ENCODE measurements at places on chromosomes 2 and 18.

DNA sequence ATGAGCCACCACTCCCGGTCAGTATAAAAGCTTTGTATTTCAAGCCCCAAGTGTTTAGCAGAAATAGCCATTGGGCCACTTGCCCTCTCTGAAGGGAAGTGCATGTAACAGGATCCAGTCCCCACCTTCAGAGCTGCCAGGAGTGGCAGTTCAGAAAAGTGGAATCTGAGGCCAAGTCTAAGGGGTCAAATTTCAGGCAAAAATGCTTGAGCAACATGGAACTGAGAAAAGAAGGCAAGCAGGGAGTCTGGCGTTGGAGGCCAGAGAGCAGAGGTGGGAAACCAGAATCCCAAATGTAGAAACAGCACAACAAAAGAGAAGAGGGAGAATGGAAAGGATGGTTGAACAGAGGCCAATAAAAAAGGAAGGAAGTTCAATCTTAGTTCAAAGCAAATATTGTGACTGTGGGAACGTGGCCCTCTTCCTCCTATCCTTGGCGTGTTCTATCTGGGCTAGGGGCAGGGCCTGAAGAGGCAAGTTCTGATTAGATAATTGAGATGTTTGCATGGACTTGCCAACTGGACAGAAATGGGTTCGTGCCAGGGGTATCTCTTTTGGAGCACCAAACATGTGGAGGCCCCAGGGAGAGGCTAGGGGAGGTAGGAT lies 102.2 kb downstream of the AP1S3 start:
- DNase-seq, result no peak

DNA sequence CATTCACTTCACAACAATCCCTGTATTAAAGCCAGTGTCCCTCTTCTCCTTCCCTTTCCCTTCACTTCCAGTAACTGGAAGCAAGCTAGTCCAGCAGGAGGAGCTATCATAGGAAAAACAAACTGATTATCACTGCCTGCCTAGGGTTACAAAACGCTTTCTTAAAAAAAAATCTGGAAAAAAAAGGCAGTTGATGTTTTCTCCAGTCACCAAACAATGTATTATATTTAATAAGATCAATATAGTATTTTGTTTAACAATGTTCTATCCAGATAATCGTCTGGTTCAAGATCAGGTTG lies 78.8 kb upstream of the ITGB6 start:
- no peak for DNase-seq

DNA sequence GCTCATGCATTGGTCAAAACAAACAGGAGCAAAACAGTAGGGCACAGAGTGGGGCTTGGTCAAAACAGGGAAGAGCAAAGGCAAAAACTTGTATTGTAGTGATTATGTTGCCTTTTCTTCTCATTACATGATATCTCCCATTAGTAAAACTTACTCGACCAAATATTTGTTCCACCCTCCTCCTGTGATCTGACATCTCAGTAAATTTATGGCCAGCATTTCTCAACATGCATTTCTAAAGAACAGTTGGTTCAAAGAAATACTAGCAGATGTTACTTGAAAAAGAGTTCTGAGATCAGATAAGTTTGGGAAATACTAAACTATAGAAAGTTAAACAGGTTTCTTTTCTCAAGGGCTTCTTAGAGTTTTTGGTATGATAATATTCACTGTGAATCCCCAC lies 423.1 kb downstream of the FIGN start:
- no peak for DNase-seq

DNA sequence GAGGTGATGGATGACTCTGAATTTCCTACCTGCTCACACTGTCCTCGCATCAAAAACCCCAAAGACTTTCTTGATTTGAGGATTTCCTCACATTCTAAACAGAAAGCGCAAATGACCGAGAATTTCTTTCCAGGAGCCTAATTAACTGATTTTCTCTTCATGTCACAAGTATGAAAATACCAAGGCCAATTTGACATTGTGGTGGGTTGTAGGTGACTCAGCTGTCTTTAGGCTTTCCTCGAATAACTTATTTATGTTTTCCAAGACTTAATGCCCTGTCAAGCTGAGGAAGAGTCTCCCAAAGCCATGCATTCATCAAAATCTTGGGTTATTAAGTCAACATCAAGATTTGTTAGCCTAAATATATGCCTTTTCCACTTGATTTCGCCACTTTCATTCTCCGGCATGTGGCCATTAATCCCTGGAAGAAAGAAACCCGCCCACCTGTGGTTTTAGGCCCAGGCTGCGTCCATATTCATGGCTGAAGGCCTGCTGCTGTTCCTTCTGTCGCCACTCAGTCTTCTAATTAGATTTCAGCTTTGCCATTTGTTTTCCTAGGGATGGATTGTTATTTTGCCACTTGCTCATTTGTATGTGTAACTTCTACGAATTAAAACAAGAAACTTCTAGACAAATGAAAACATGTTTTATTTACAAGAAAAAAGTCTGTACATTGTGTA lies 84.9 kb downstream of the ST6GAL2 start:
- no peak for DNase-seq

- DNase-seq, result no peak
These were observed 17.4 kb downstream of the SRD5A2 start for GRCh38 chr2:31563273-31563839.

DNA sequence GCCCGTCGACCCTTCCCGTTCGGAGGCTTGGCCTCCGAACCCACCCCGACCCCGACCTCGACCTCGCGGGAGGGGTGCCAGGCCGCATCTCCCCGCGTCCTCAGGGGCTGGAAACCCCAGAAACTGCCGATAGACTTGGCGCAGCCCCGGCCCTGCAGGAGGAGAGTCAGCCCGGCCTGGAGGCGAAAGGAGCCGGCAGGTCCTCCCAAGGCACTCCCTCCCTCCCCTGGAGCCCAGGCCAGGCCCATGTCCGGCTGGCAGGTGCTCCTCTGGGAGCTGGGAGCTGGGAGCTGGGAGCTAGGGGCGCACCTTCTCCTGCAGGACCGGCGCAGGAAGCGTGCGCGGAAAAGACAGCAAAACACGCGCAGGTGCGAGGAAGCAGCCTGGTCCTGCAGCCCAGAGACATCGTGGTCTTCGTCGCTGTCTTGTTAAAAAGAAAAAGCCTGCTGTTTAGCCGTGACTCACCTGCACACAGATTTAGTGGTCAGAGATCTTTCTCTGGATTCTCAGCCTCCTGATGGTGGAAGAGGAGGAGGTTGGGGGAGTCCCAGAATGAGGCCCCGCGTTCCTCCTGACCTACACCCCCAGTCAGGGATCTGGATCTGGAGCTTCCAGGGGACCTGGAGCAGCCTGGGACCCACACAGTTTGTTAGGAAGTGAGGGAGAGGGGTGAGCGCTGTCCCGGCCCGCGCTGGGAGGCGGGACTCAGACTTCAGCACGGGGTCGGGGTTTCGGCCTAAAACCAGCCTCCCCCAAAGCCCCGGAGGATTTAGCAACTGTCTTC lies 660 bp upstream of the MBP start:
- no peak for DNase-seq

- no peak for DNase-seq
These were observed 261.7 kb upstream of the TNP1 start for GRCh38 chr2:217121565-217121964.

DNA sequence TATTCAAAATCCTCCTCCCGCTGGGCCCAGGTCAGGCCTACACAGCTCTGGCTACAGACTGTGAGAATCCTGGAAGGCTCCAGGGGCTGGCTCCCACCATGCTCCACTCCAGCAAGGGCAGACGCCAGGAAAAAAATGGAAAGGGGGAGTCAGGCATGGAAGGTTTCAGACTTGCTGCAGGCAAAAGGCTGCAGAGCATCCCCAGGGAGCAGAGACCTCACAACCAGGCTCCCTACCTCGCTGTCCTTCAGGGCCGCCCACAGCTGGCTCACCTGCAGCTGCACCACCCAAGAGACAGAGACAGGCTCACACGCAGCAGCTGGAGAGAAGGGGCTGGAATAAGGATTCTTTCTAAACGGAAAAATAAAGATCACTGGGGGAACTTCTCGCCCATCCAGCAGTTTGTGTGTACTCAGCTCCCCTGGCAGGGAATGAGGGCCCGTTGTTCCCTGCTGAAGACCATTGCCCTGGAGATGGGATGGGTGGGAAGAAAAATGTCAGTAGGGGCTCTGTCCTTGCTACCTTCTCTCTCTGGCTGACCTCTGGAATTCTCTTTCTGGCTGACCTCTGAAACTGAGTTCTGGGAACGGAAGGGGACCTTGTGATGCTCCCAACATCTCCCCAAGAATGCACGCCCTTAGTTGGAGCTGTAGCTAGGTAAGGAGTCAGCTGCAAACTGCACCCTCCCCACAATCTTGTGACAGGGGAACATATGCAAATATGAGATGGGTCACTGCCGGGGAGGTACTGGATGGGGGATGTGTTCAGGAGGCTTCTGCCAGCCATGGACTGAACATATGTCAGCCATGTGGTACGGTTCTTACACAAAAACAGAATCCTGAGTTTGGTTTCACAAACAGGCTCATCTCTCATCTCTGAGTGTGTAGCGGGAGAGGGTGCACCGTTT lies 34.5 kb downstream of the BCL2 start:
- no peak for DNase-seq

GRCh38 chr2:181858600-181858999 lies 32.9 kb upstream of the ITPRID2 start:
- no peak for DNase-seq

GRCh38 chr2:182006595-182007341 lies 21.1 kb downstream of the PPP1R1C start:
- no peak for DNase-seq

- no peak for DNase-seq
These were observed 71.5 kb upstream of the HDAC4 start for GRCh38 chr2:239472235-239472775.

GRCh38 chr2:218733171-218734021 lies 22.8 kb downstream of the TTLL4 start:
- DNase-seq, result no peak

DNA sequence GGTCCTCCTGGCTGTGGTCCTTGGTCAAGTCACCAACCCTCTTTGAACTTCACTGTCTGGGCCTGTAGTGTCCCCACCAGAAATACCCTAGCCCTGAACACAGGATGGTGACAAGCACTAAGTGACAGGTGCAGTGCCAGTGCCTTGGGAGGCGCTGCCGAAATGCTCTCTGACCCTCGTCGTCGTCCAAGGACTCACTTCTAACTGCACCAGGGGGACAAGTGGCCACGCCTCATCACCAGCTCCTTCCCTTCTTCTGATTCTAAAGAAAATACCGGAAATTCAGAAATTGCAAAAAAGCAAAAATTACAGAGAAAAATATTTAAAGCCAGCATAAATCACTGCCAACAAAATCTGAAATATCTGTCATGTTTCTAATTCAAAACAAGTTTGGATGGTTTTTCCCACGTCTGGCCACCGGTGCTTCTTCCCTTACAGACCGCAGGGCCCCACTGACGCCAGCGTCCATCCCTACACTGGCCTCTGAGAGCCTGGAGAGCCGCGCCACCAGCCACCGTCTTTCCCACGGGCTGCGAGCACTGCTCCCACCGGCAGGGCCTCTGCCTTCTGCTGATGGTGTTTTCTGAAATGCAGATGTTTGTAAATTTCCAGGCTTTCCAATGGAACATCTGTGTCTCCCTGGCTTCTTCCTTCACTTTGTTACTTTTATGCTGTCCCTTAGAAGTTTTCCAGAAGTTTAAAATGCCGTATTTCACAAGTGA lies 37.4 kb upstream of the GPC1 start:
- DNase-seq, result no peak

- no peak for DNase-seq
These were observed 193.3 kb upstream of the AGAP1 start for GRCh38 chr2:235300368-235301201.

- no peak for DNase-seq
These were observed 76.5 kb downstream of the BABAM2 start for GRCh38 chr2:27967076-27967475.

DNA sequence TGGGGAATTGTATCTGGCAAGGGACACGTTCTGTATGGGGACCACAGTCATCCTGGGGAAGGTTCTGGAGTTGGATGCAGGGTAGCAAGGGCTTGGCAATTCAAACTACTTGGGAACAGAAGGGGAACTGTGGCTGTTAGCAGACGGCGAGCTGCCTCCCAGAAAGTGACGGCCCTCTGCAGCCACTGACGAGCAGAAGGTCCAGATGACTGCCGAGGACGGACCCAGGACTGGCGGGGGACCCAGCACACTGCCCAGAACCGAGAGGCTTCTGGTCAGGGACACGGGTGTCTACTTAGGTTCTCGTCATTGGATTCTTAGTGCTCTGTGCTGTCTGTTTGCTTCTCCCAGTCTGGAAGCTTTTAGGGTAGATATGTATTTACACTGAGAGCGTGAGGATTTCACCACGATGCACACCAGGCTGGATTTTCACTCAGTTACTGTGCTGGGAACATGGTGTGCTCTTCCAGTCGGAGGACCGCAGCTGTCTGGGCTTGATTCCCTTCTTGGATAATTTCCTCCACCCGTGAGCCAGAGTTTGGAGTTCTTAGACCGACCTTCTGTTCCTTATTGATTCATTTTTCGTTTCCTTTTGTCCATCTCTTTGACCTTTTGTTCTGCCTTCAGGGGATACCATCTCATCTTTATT lies 13.4 kb downstream of the GPR35 start:
- no peak for DNase-seq

DNA sequence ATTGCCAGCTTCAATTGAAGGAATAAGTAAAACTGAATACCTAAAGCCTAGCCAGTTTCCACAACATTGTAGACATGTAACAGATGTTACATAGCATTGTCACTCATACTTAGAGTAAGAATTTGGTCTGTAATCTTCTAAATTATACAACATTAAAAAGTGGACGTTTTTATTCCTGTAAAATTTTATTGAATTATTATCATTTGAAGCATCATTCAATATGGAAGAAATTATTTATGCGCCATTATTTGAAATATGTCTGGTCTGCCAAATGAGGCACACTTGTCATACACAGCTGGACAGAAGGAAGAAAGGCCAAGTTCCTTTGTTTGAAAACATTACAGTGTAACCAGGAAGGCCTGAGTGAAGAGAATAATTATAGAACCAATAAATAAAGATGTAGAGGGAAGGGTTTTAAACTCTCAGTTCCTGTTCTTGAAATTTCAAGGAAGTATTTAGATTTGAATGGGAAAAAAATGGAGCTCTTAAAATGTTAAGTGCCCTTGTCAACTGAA lies 575.5 kb downstream of the LRRTM4 start:
- DNase-seq, result no peak

GRCh38 chr18:72543357-72544055 lies 636 bp downstream of the CBLN2 start:
- no peak for DNase-seq

GRCh38 chr2:120389036-120389391 lies 43.1 kb downstream of the INHBB start:
- no peak for DNase-seq

DNA sequence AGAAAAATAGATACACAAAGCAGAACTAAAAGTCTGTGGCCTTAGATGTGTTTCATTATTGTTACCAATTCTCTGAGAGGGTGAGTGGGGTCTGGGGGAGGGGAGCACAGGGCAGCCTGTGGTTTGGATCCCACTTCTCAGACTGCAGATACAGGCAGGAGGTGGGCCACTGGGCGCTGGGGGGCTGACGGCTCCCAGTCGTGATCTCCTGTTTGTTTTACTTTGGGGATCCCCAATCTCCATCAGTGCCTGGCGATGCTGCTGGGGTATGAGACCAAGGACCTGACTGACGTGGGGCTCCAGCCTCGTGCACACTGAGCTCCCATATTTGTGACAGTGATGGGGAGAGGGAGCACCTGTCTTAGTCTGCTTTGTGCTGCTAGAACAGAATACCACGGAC lies 54.9 kb downstream of the EDAR start:
- no peak for DNase-seq
